CD4-positive, alpha-beta T cell (primary cell): ENCODE measurements at places on chromosomes 5 and 9.

DNA sequence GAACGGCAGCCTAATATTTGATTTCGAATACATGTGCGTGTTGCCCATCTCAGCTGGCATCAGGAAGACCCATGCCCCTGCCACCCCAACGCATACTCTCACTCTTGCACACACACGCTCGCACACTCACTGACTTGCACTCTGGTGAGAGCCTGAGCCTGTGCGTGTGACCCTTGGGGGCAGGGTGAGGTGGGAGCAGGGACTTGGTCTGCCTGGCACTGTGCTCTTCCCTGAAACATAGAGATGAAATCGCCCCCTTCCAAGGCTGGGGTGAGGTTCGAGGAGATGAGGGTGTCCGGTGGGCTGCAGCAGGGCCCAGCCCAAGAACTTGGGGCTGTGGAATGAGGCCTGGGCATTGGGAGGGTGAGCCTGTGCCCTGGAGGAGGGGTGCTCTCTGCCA, 1.2 kb downstream of the LCN9 start:
- no peak for DNase-seq

DNA sequence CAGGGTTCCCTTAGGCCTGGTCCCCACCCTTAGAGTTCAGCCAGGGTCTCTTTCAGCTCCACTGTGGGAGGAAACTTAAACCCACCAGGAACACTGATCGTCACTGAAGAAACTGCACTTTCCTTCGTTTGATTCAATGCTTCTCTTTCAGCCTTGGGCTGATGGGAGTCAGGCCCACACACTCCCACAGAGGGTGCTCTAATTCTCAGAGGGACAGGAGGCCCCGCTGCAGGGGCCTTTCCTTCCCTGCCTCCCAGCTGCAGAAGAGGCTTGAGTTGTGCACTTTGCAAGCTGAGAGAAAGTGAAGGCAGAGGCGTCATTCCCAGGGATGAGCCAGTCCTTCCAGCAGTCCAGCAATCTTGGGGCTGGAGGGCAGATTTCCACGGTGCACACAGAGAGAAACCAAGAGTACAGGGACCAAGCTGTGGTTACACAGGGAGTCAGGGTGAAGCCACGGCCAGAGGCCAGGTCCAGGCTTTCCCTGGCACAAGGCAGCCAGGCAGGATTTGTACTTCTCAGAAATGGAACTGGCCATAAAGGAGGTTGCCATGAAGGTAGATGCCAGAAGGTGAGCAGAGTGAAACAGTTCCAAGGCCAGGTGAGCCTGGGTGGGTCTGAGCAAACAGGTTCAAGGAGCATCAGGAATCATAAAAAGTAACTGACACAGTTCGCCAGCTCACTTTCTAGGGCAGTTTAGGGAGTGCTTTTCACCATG, 10.4 kb upstream of the GLIPR2 start:
- no peak for DNase-seq

DNA sequence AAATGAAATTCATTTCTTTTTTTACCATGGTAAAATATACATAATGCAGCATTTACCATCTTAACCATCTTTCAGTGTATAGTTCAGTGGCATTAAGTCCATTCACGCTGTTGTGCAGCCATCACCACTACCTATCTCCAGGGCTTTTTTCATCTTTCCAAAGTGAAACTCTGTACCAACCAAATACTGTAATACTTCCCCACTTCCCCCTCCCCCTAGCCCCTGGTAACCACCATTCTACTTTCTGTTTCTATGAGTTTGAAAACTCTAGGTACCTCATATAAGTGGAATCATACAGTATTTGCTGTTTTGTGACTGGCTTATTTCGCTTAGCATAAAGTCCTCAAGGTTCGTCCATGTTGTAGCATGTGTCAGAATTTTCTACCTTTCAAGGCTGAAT, 23.4 kb downstream of the SPAAR start:
- no peak for DNase-seq

DNA sequence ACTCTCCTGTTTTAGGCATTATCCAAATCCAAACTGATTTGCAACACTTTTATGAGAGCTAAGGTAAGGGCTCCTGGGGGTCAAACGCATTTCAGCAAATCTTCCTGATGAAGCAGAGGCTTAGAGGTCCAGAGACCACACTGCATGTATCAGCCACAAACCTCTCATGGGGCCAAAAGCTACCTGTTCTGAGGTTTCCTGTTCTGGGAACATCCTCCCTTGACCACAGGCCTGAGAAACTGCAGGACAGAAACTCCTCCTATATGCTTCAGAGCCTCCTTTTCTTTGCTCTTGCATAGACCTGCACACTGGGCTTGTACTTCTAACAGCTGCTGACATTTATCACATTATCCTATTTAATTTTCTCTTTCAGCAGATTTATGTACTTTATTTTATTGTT, 92.6 kb downstream of the OR2K2 start:
- DNase-seq, result no peak
